ENCODE measurements at places on chromosomes 3 and 15. TPM values are rescaled to one million over a fixed set of nuclear protein-coding genes. Genes with fewer than 3 reads are reported as not detected.

DNA sequence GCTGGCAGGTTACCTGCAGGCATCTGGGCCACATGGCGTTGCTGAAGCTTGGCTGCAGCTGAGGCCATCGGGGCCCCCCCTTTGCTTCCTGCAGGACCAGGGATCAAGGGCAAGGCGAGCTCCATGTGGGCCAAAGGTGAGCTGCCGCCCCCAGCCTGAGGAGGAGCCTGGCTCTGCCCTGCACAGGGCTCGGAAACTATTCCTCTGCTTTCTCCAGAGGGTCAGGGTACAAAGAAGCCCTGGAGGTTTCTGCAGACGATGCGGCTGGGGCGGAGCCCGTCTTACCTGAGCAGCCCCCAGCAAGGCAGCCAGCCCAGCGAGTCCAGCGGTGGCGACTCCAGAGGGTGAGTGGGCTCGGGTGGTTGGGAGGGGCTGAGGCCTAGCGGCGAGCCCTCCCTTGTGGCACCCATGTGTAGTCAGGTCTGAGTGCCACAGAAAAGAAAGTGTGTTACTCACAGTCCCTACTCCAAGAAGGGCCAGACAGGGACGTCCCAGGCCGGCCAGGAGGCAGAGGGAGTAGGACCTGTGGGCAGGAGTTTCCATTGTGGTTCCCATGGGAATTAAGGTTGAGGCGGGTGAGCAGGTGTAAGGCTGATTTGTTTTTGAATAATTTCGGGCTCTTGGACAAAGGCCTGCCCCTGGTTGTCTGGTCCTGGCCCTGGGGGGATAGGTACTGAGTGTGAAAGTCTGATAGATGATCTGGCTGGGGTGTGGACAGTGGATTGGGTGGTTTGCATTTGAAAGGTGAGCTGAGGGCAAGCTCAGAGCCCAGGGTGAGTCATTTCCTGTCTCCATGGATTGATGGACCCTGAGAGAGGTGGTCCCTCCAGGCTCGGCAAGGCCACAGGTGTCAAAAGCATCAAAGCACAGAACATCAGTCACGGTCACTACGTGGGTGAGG lies 25.4 kb downstream of the CFAP100 start:
- DNase-seq: peak; percentile 58
- no peak overlapping the region for H3K27ac ChIP-seq
- H3K27me3 ChIP-seq: no peaks in the 10 kb centered on the region
- no peaks in the 10 kb centered on the region for H3K36me3 ChIP-seq
- H3K4me3 ChIP-seq: no peak overlapping the region
- H3K4me1 ChIP-seq: no peaks in the 10 kb centered on the region

GRCh38 chr3:130934442-130935089 lies 40.7 kb downstream of the ATP2C1 start:
- no peaks in the 10 kb centered on the region for H3K36me3 ChIP-seq
- no peaks in the 10 kb centered on the region for H3K4me1 ChIP-seq
- no peak overlapping the region for H3K4me3 ChIP-seq
- H3K27ac ChIP-seq: no peak overlapping the region
- no peaks in the 10 kb centered on the region for H3K27me3 ChIP-seq

GRCh38 chr15:85333132-85333831 lies 47.1 kb upstream of the AKAP13 start:
- H3K27ac ChIP-seq: no peak overlapping the region
- no peak for DNase-seq
- H3K4me3 ChIP-seq: no peak overlapping the region
- no peaks in the 10 kb centered on the region for H3K36me3 ChIP-seq
- peaks cover 9% of the 10 kb centered on the region for H3K4me1 ChIP-seq

Gene CACNA1D
- total RNA-seq: 0.43 TPM

GRCh38 chr3:71568207-71568606 lies 15.3 kb downstream of the FOXP1 start:
- H3K27me3 ChIP-seq: no peaks in the 10 kb centered on the region
- no peak for DNase-seq
- no peak overlapping the region for H3K4me3 ChIP-seq
- H3K27ac ChIP-seq: no peak overlapping the region

GRCh38 chr3:108221393-108221792 lies 831 bp downstream of the IFT57 start:
- peak overlapping the region; percentile 68 for H3K27ac ChIP-seq
- no peak for DNase-seq
- H3K4me3 ChIP-seq: peak overlapping the region; percentile 67
- H3K4me1 ChIP-seq: peaks cover 19% of the 10 kb centered on the region
- no peaks in the 10 kb centered on the region for H3K27me3 ChIP-seq

DNA sequence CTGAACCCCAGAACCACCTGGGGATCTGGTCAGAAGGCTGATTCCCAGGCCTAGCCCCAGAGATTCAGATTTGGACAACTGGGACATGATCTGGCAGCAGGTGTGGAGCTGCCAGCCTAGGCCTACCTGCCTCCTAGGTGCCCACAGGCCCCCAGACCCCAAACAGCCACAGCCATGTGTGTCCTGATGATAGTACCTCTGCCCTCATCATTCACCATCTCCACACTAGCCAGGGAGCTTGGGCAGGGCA lies 34.7 kb downstream of the HMCES start:
- no peak for DNase-seq
- H3K36me3 ChIP-seq: no peaks in the 10 kb centered on the region
- H3K4me3 ChIP-seq: peak overlapping the region; percentile 87
- H3K27me3 ChIP-seq: no peaks in the 10 kb centered on the region
- peaks cover 5% of the 10 kb centered on the region for H3K4me1 ChIP-seq

GRCh38 chr3:53547327-53547726 lies 52.9 kb downstream of the CACNA1D start:
- no peak for DNase-seq
- no peak overlapping the region for H3K4me3 ChIP-seq
- H3K36me3 ChIP-seq: no peaks in the 10 kb centered on the region
- H3K27me3 ChIP-seq: no peaks in the 10 kb centered on the region

- no peak overlapping the region for H3K4me3 ChIP-seq
- no peak for DNase-seq
- H3K27me3 ChIP-seq: no peaks in the 10 kb centered on the region
- H3K36me3 ChIP-seq: no peaks in the 10 kb centered on the region
- no peak overlapping the region for H3K27ac ChIP-seq
- no peaks in the 10 kb centered on the region for H3K4me1 ChIP-seq
These were observed 1114.0 kb upstream of the GBE1 start for GRCh38 chr3:82875401-82875800.

DNA sequence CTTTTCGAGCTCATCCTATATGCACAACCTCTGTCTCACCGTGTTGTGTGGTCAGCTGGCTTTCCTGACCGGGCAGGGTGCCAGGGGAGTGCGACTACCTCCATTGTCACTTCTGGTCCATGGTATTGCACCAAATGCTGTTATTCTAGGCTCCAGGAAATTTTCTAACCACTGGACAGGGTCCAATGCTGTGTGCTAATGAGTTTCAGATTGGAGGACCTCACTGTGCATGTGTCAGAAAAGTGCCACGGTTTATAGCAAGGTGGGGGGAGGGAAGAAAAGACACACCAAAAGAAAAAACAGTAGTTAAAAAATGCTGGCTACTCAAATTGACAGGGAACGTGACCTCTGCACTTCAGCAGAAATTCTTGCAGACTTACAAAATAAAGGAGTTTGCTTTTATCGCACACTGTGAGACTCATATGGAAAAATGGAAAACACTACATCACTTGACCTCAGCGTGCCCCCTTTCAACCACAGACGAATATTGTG lies 480.1 kb downstream of the FOXP1 start:
- H3K4me3 ChIP-seq: no peak overlapping the region
- H3K4me1 ChIP-seq: peaks cover 19% of the 10 kb centered on the region
- H3K36me3 ChIP-seq: no peaks in the 10 kb centered on the region
- H3K27me3 ChIP-seq: no peaks in the 10 kb centered on the region

- no peaks in the 10 kb centered on the region for H3K4me1 ChIP-seq
- H3K27me3 ChIP-seq: no peaks in the 10 kb centered on the region
- DNase-seq: no peak
- no peaks in the 10 kb centered on the region for H3K36me3 ChIP-seq
- no peak overlapping the region for H3K27ac ChIP-seq
- no peak overlapping the region for H3K4me3 ChIP-seq
These were observed 91.4 kb upstream of the POU1F1 start for GRCh38 chr3:87367736-87368135.

- no peaks in the 10 kb centered on the region for H3K4me1 ChIP-seq
- H3K27me3 ChIP-seq: no peaks in the 10 kb centered on the region
- H3K4me3 ChIP-seq: no peak overlapping the region
- H3K36me3 ChIP-seq: no peaks in the 10 kb centered on the region
- no peak overlapping the region for H3K27ac ChIP-seq
- no peak for DNase-seq
These were observed 38.8 kb downstream of the CPA3 start for GRCh38 chr3:148903941-148904340.

DNA sequence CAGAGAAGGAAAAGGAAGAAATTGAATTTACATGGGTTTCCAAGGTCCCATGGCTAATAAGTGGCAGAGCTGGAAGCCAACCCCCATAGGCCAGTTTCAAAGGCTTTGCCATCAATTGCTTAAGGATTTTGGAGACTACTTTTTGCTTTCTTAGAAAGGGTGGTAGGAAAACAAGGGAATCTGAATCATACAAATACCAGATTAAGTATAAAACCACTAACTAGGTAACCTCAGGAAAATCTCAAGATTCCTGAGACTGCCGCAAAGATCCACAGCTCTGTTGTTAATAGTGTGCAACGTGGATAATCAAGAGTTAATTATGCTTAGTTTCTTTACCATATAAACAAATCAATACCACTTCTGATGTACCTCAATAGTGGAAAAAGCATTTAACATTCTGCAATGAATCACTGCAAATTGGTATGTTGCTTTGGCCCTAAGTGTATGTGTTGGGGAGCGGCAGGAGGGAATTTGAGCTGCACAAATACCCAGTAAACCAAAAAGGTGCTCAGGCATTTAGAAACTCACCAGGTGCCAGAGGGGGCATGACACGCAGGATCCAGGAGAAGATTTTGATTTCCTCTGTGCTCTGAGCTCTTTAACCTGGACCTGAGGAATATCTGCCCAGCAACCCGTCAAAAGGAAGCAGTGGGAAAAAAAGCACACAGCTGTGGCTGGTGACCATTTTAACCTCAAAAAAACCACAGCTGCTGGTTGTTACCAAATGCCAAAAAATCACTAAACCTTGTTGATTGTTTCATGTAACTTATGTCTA lies 22.0 kb downstream of the AADAC start:
- peaks cover 4% of the 10 kb centered on the region for H3K4me1 ChIP-seq
- no peaks in the 10 kb centered on the region for H3K36me3 ChIP-seq
- no peak for DNase-seq
- H3K4me3 ChIP-seq: no peak overlapping the region

GRCh38 chr3:105606016-105606415 lies 239.3 kb downstream of the ALCAM start:
- H3K27me3 ChIP-seq: no peaks in the 10 kb centered on the region
- no peak for DNase-seq
- H3K4me1 ChIP-seq: no peaks in the 10 kb centered on the region
- no peak overlapping the region for H3K4me3 ChIP-seq
- H3K27ac ChIP-seq: no peak overlapping the region

- no peak for DNase-seq
- no peaks in the 10 kb centered on the region for H3K4me1 ChIP-seq
- H3K27ac ChIP-seq: no peak overlapping the region
These were observed 53.1 kb upstream of the CFAP161 start for GRCh38 chr15:81080996-81081395.

Gene DAG1
- total RNA-seq: 57.9 TPM

DNA sequence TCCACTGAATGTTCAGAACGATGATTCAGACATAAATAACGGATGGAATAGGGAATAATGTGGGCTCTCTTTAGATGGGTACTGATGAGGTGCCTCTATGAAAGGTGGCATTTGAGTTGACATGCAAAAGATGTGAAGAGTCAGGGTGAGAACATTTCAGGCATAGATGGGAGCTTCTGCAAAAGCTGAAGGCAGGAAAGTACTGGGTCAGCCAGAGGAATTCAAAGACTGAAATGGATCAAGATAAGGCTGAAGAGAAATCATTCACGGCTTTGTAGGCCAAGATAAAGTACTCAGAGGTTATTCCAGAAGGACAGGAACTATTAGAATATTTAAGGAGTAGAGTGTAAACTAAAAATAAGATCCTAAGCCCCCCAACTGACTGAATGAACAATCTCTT lies 189.6 kb upstream of the MCTP2 start:
- no peaks in the 10 kb centered on the region for H3K36me3 ChIP-seq
- H3K4me3 ChIP-seq: no peak overlapping the region
- no peaks in the 10 kb centered on the region for H3K27me3 ChIP-seq
- no peak overlapping the region for H3K27ac ChIP-seq

Gene ZMYND10
- total RNA-seq: not detected

GRCh38 chr15:46708226-46708625 lies 1009.1 kb upstream of the SEMA6D start:
- no peaks in the 10 kb centered on the region for H3K4me1 ChIP-seq
- no peak for DNase-seq
- H3K27me3 ChIP-seq: no peaks in the 10 kb centered on the region
- H3K4me3 ChIP-seq: no peak overlapping the region
- H3K36me3 ChIP-seq: no peaks in the 10 kb centered on the region

DNA sequence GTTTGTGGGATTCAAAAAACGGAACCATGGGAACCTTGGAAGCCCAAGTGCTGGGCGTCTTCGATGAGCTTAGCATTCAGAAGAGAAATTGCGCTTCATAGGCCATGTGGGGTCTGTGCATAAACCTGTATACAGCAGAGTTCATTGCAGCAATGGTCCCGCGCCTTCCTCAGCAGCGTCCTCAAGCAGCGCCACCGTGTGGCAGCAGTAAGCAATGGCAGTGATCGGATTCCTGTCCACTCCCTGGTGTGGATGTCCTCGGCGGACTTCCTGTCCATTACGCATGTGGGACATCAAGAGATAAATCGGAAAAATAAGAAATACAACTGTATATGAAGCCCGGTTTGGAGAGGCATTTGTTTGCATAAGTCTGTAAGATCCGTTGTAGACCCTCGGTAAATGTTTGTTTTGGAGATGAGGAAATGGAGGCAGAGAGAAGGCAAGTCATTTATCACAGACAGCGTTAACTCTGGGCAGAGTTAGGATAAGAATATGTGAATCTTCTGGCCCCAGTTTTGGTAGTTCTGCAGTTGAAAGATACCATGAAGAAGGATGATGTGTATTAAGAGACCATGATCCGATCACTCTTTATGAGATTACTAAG lies 57.7 kb downstream of the CNTN4 start:
- no peaks in the 10 kb centered on the region for H3K27me3 ChIP-seq
- H3K4me3 ChIP-seq: no peak overlapping the region

GRCh38 chr3:95612611-95613010 lies 1201.8 kb upstream of the EPHA6 start:
- H3K36me3 ChIP-seq: no peaks in the 10 kb centered on the region
- no peak overlapping the region for H3K4me3 ChIP-seq
- no peak for DNase-seq
- H3K27ac ChIP-seq: no peak overlapping the region

- peak overlapping the region; percentile 16 for H3K4me3 ChIP-seq
- peak overlapping the region; percentile 30 for H3K27ac ChIP-seq
- H3K27me3 ChIP-seq: no peaks in the 10 kb centered on the region
- H3K36me3 ChIP-seq: no peaks in the 10 kb centered on the region
These were observed 19.8 kb downstream of the IL1RAP start for GRCh38 chr3:190533511-190534281.

DNA sequence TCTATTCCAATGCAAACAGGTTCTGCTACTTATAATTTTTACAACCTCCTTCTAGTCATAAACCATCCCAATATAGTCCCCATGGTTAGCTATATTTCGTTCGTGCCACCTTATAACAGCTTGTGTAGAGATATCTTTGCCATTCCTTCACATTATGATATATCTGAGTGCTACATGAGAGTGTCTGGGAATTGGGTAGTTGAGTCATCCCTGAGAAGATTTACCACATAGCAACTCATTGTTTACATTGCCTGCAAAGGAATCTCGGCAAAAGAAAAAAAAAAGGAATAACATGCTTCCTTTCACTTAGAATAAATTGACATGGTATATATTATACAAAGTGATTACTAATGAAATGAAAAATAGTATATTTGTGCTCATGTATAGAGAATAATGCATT lies 86.0 kb upstream of the VGLL3 start:
- DNase-seq: no peak
- H3K36me3 ChIP-seq: no peaks in the 10 kb centered on the region
- H3K27me3 ChIP-seq: no peaks in the 10 kb centered on the region
- H3K27ac ChIP-seq: no peak overlapping the region
- H3K4me3 ChIP-seq: no peak overlapping the region
- H3K4me1 ChIP-seq: no peaks in the 10 kb centered on the region
